ENCODE measurements at places on chromosomes 4 and X.

GRCh38 chr4:10026485-10026884 is 5.2 kb upstream of the SLC2A9 start:
- no peak for DNase-seq

DNA sequence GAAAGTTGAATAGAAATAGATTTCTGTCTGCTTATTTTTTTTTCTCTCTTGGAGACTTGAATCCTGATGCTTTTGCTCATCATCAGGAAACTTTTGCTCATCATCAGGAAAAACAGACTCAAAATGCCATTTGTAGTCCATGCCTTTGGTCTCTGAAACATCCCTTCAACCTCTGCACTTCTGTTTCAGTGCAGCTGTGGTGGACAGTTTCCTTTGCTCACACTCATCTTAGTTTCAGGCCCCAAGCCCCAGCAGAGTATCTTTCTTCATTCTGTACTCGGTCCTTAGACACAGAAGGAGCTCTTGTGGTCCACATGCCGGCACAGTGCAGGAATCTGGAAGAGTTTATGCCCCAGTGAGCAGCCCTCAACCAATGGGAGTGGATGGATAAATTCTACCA is 337.9 kb downstream of the PPP3CA start:
- no peak for DNase-seq

GRCh38 chr4:39319676-39320075 is 46.5 kb downstream of the RFC1 start:
- no peak for DNase-seq

DNA sequence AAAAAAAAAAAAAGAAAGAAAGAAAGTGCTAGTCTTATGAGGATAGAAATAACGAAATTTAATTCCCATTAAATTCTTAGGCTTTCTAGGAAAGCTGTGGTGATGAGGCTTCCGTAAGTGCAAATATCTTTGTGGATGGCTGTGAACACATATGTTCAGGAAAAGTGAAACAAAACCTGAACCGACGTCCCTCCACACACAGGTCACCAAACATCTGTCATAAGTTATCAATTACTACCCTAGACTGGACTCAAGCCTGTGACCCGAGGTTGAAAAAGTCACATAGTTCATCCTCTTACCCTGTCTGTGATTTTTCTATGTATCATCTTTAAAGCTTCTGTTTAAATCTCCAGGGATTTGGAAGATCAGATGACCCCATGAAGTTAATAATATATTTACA is 24.8 kb downstream of the HHIP start:
- DNase-seq = no peak

GRCh38 chr4:87839592-87839946 is 6.8 kb downstream of the MEPE start:
- no peak for DNase-seq

DNA sequence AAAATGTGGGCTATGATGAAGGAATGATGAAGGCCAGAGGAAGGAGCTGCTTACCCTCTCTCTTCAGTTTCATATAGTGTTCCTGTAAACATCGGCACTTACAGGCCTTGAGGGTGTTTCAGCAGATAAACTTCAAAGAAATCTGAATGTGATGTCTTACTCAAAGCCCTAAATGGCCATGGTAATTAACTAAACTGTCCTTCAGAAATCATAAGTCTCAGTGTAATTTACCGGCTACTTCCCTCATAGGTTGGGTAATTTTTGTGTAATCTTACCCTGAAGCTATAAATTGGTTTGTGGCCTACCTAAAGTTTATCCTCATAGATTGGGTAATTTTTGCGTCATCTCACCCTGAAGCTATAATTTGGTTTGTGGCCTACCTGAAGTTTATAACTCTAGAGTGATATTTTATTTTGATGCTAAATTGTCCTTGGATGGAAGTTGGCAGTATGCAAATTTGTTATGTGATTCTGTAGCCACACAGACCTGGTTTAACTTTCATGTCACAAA is 2700.3 kb downstream of the ARAP2 start:
- DNase-seq = no peak

DNA sequence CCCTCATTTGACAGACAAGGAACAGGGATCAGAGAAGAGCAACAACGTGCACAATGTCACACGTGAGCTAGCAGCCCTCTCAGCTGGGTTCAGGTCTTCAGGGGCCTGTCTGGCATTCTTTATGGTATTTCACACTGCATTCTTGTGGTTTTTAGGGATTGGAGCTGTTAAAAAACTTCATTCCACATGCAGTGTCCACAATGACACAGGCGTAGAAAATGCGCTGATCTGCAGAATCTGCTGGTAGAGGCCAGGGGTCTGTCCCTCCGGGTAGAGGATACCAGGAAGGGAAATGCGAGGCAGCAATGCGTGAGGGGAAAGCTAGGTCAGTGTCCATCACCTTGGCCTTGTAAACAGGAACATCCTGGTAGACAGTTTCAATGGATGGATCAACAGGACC is 36.6 kb downstream of the MAP7D3 start:
- DNase-seq = no peak

DNA sequence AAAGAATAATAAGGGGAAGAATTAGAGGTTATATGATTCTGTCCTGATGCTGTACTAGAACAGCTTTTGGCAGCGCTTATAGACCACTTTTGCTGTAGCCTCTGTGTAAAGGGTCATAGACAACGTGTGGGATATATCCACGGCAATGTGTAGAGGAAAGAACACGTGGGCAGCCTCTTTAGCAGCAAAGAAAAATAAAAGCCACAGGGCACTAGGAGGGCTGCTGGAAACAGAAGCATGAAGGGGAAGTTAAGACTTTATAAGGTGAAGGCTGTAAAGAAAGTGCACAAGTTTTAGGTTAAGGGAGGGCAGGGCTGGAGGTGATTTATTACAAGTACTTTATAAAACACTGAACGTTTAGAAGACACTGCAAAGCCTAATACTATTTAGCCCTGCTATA is 20.1 kb upstream of the PHEX start:
- no peak for DNase-seq

DNA sequence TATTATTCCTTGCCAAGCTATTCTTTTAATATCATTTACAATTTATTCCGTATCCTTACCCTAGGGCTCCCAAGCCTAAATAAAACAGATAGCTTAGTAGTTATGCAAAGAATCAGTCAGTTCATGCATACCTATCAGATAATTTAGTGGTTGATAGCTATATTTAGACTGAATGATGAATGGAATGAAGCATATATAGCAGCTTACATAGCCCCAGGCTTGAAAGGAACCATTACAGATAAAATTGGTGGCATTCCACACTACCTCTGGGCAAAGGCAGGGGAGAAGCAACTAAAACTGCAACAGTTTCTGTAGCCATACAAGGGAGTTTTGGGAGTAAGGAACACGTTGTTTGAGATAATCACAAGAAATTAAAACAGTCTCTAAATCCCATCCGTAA is 2.7 kb downstream of the ACE2 start:
- DNase-seq = no peak

DNA sequence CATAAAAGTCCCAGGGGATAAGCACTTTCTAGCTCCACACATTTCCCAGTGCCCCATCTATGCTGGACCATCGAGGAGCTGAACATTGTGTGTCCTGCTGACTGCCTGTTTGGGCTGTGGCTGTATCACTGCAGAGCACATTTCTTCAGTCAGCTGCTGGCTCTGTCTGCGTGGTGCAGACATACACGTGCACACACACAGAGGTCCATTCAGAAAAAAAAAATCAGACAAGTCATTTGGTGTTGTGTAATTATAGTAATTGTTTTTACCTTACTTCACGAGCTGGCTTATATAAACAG is 1.1 kb upstream of the PDLIM3 start:
- no peak for DNase-seq

DNA sequence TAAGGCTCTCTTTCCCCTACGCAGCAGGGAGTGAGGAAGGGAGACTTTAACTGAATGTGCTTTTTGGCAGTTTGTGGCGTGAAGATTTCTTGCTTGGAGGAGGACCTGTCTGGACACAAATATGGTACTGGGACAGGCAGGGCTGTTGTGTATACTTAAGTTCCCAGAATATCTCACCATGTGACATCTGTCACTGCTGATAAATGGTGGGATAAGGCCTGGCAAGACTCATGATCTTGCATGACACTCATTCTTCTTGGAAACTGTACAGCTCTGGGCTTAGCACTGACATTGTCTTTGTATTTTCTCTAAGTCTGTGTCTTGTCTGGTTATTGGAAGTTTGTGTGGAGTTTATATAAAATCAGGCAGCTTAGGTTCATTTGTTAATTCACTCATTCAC is 93.1 kb downstream of the STK32B start:
- no peak for DNase-seq

DNA sequence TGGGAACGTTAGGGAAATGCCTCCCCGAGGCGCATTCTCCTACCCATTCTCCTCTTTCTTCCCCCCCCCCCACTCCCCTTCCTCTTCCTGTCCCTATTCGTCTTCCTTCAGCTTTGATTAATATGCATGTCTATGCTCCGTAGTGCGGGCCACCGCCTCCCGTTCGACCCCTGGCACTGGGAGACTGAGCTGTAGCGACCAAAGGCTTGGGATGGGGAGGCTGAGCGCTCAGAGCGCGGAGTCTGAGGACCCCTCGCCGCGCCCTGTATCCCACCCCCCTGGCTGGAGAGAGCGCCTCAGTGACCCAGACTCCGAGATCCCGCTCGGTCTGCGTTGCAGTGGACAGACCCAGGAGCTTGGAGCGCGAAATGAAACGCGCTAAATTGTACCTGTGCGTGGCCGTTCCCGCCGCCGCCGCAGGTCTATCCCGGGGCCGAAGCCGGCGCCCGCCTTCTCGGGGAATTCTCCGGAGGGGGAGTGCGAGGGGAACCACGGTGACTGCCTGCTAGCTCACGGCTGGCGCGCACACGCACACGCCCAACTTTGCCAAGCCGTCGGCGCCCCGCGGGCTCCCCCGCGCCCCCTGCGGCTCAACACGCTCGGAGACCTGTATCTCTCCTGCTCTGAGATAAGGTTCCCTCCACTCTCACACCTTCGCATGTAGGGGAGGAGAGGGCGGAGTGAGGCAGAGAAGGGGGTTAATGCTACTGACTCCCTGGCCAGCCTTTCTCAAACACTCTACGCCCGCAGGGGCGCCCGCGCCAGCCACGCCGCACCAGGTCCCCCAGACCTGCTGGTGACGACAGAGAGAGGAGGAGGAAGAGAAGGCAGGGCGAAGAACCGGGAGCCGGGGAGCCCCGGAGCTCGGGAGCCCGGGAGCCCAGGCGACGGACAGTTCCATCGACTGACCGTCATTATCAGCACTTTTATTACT is 1.5 kb upstream of the PTCHD1 start:
- no peak for DNase-seq

DNA sequence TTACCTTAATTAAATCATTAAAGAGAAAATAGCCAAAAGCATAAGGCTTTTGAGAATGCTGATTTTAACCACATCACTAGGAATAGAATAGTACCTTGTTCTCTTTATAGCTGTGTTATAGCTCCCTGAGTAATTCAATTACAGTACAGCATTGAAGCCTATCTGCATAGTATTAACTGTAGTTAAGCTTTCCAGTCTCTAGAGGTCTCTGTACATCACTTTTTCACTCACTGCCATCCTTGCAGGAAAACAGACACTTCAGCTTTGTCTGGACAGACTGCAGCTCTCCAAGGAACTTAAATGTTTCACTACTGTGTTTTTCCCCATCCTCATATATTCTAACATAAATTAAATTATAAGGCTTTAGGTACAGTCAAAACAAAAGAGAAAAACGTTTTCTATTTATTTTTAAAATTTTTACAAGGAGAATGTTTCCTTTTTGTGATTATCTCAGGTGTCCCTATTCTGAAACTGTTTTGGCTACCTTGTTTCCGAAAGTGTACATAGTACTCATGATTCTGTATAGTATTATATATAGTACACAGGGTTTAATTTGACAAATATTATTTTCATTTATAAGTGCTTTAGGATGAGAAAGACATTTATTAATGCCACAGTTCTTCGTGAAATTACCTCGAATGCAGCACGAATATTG is 407.9 kb downstream of the PCDH18 start:
- DNase-seq = no peak

DNA sequence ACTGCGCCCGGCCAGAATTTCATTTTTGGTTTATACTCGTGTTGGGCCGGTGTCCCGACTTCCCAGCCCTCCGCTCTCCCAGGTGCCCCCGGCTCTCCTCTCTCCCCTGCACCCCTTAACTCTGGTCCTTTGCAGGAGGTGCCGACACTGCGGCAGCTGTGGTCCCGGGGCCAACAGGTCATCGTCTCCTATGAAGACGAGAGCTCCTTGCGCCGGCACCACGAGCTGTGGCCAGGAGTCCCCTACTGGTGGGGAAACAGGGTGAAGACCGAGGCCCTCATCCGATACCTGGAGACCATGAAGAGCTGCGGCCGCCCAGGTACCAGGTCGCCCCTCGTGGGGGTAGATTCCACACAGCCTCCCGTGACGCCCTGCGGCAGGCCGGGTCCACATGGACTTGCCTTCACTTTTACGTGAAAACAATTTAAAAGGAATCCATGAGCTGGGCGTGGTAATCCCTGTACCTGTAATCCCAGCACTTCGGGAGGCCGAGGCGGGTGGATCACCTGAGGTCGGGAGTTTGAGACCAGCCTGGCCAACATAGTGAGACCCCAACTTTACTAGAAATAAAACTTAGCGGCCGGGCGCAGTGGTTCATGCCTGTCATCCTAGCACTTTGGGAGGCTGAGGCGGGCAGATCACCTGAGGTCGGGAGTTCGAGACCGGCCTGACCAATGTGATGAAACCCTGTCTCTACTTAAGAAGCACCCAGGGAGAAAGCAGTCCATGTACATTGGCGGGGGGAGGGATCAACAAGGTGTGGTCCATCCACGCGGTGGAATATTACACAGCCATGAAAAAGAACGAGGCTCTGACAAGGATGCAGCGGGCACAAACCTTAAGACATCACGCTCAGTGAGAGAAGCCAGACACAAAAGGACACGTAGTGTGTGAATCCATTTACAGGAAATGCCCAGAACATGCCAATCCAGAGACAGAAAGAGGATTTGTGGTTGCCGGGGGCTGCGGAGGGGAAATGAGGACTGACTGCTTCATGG is 12.0 kb downstream of the PLCXD1 start:
- DNase-seq = no peak

- no peak for DNase-seq
Measured at GRCh38 chrX:11579636-11580600, 85.8 kb downstream of the ARHGAP6 start.

DNA sequence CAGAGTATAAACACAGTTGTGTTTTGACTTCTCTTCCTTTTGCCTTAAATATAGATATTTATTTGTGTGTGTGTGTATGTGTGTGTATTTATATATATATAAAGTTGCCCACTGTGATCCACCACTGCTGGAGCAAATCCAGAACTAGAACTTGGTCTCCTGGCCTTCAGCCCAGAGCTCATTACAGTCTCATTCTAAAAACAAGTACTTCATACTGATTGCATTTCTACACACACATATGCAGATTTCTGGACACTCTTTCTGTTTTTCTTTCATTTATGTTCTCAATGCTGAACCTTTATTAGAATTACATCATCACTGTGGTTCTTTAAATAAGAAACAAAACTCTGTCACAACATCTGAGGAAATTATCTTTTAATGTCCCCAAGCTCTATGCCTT is 381 bp downstream of the TXK start:
- no peak for DNase-seq

Measured in activated CD4-positive, alpha-beta T cell treated with anti-CD3 and anti-CD28 coated beads for 4 hours (primary cell).